ENCODE measurements at places on chromosomes 4 and X.

GRCh38 chr4:168551945-168552695, 55.3 kb downstream of the PALLD start:
- DNase-seq = no peak

- DNase-seq = no peak
Measured at GRCh38 chr4:88964450-88964849, 92.5 kb downstream of the FAM13A start.

DNA sequence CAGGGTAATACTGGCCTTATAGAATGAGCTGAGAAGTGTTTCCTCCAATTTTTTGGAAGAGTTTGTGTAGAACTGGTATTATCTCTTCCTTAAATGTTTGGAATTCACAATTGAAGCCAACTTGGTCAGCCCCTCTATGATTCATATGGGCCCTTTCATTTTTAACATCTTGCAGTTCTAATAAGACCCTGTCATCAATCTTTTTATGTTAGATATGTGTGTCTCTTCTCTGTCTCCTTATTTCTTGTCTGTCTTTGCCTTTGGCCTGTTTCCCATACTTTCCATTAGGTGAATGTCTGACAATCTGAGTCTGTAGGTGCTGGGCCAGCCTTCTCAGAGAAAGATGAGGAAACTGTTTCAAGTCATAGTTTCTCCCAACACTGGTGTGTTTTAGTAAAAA, 88.7 kb downstream of the SLC16A2 start:
- no peak for DNase-seq

DNA sequence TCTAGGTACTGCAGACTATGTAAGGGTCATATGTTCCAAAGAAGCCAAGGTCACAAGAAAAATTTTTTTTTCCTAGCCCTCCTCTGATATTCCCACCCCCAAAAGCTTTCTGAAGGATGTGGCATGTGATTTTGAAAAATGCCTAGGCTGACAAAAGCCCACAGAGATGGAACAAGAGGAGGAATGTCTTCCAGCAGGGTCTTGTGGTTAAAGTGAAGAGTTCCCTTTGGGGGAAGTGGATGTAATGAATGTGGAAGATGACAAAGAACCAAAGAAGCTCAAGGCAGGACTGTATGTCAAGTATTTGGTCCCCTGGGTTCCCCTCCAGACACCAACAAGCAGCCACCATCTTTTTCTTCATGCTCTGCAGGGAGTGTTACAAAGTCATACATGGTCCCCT, 268.8 kb downstream of the BCOR start:
- DNase-seq = no peak

DNA sequence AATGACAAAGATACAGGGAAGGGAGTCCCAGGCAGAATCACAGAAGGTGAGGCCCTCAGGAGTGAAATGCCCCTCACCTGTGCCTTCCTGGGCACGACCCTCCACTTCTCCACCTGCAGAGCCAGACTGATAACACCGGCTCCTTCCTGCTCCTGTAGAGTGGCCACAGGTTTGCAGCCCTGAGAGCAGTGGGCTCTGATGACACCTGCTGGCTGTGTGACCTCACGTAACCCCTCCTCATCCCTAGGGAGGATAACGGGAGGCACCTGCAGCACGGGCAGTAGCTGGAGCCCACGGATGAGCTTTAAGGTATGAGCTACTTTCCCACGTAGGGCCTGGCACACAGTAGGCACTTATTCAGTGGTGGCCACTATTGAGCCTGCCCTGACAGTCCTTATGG, 25.5 kb upstream of the MAN2B2 start:
- DNase-seq = no peak

DNA sequence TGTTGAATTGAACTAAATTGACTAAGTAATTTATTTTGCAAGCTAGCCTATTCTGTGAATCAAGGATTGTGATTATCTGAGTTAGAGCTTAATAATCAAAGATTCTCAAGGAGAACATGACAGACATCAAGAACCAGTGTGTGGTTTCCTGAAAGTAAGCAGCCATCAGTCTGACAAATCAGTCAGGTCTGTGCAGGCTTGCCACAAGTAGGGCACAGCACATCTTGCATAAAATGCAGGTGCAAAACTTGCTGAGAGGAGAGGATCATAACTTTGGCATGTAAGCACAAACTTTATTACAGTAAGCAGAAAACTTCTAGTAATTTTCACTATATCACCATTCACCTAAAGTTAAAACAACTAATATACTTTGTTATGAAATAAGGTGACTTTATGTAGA, 22.5 kb downstream of the FAM241A start:
- DNase-seq = no peak

- no peak for DNase-seq
Measured at GRCh38 chrX:3345281-3346191, 916 bp downstream of the MXRA5 start.

DNA sequence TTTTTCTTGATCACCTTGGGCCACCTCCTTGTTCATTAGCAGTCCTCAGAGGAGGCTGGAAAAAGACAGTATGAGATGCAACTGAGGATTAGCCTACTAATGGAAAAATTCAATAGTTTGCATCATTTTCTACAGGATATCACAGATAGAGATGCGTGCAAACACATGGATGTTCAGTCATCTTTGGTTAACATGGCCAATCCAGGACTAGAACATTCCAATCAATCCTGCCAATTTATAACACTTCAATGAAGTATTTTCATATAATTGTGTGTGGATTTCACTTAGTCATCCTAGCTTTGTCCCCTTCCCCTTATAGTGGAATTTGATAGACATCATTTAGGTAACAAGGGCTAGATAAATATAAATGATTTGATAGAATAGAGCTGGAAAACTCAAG, 42.7 kb downstream of the MAML3 start:
- no peak for DNase-seq

- no peak for DNase-seq
Measured at GRCh38 chrX:17414027-17414658, 39.1 kb downstream of the NHS start.

DNA sequence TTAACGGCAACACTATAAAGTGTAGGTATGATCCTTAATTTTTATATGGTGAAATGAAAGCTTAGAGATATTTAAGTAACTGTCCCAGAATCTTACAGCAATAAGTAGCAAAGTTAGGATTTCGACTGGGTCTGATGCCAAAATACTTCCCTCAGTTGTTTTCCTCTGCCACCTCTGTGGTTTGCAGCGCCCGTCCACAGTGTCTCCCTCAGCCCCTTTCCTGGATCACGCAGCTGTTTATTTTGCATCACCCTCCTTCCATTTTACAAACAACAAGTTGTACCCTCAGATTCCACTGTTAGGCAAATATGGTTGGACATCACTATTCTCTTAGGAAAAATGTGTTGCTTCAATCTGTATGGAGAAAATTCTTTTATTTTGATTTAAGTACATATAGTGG, 56.1 kb downstream of the RAPGEF2 start:
- DNase-seq = no peak

DNA sequence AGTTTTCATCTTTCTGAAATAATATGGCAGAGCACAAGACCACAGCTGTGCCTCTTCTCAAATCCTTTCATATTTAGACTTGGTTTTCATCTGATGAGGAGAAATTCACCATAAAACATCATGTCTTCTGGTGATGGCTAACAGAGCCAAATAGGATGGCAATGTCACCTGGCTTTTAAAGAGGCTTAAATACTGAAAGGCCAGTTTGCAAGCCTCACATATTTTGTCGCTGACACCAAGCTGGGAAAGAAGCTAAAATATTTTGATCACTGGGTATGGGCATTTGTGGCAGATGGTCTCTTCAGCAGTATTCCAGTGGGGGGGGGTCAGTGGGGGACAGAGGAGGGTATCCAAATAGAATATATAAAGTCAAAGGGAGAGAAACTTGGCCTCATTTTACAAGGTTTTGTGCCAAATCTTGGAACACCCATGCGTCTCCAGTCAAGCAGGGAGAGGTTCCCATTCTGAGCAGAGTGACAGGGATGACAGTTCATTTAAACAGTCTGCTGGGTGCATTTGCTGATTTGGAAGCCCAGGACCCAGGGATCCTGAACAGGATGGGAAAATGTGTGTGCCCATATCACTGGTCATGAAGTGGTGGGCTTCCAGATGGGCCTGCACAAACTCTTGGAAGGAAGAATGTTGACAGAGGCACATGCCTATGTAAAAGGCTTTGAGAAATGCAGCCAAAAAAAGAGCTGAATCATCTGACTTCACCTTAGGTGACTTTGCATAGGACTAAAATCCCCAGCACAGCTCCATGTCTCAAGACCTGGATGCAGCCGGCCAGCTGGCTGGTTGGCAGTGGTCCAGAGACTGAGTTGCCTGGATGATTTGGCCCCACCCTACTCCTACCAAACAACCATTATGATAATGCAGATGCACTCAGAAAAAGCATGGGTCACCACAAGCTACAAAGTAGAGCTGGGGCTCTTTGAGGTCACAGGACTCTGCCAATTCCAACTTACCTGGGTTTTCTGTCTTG, 484.4 kb upstream of the NR3C2 start:
- DNase-seq = no peak

GRCh38 chr4:62560858-62561257, 1360.7 kb downstream of the ADGRL3 start:
- DNase-seq = no peak

DNA sequence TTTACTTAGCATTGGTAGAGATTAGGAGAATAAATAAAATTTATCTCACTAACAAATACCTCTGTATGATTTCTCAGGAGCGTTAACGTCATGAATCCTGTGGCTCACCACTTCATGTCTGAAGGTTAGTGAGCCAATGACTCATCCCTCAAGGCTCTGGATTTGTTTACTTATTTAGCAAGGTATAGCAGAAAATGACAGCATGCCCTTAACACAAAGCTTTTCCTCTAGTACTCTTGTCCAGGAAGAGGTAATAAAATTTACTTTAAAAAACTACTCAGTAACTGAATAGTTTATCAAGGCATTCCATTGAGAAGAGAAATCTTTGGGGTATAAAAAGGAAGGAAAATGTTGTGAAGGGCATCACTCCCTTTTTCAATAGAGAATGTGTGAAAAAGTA, 823.8 kb downstream of the CCSER1 start:
- no peak for DNase-seq

DNA sequence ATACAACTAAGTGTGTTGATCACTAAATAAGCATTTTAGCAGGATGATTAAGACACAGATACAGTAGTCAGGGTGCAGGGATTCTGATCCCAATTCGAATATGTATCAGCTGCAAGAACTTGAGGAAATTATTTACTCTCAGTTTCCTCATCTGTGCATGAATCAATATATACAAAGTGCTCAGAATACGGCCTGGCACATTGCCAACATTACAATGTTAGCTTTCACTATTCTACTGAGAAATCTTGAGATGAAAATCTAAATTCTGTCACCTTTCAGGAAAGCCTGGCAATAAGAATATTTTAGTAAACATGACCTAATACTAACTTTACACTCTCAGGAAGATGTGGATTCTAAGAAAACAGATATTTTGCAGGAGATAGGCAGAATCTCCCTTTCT, 1001.6 kb upstream of the IGFBP7 start:
- DNase-seq = no peak

DNA sequence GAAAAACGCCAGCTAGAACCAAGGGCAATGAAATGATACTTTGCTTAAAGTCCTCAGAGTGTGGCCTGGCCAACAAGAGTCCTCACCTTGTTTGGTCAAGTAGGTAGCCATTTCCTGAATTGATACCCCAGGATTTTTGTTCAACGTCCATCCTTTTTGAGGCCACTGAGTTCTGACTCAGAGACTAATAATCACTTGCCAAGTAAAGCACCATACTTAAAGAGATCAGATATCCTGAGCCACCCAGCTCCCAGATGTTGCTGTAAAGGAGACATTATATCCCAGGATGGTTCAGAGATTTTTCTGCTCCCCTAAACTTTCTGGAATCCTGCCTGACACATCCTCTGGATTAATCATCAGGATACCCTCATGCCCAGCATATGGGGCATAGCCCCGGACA, 190.9 kb downstream of the RAP1GDS1 start:
- DNase-seq = no peak

DNA sequence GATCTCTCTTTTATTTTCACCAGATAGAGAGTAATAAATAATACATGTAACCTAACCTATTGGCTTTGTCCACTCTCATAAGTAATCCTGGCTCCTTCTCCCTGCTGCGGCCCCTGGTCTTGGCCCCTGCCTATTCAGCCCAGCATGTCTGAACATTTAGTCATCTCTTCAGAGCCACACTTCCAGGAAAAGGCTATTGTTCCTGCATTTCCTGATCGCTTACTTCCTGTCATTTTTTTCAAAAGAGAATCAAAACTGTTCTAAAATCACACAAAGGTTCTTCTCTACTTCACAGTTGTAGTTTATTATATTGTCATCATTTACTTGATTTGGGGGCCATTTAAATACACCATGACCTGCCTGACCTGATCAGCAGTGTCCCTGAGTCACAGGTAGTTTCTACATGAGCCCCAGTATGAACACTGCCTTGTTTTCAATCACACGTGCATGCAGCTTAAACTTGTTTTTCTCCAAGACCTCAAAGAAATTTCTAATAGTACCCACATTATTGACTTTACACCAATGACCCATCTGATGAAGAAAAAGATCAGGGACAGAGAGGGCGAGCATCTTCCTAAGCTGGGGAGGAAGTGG, 47.4 kb upstream of the KDR start:
- DNase-seq = no peak

DNA sequence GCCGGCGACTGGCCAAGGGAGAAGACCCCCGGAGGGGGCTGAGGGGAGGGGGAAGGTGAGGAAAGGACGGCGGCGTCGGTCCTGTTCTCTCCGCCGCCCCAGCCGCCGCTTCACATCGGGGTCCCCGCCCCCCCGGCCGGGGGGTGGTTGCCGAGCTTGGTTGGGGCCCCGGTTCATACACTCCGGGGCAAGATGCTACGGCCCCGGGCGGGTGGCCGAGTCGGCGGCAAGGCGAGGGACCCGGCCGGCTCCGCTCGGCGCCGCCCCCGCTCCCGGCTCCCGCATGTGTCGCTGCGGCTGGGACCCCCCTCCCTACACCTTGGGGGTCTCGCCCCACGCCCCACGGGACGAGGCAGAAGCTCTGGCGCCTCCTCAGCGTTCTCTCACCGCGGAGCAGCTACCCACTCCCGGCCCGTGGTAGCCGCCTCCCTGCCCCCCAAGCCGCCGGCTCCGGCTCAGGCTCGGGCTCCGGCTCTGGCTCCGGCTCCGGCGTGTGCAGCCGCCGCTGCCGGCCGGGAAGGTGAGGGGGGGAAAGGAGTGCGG, 461 bp downstream of the FBXW7 start:
- DNase-seq = no peak

DNA sequence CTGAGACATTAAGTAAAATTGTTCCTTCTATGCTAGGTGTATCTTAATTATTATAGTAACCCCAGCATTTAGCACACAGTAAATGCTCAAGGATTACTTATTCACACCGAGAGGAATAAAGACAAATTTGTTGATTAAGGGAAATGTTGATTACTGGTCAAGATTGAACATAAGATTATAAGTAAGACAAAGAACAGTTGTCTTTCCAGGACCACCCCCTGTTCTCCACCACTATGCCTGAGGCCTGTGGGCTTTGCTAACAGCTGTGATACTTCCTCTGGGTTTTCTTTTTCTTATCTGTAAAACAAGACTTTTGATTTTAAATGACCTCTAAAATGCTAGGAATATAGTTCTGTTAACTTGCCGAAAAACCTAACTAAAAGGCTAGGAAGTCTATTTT, 128.0 kb downstream of the DCLK2 start:
- DNase-seq = no peak

GRCh38 chr4:47669946-47670345, 167.9 kb downstream of the CORIN start:
- DNase-seq = no peak

- DNase-seq = no peak
Measured at GRCh38 chr4:139484783-139485311, 30.9 kb downstream of the RAB33B start.

GRCh38 chr4:72076562-72076961, 44.8 kb downstream of the NPFFR2 start:
- no peak for DNase-seq

- no peak for DNase-seq
Measured at GRCh38 chr4:168715896-168716295, 219.0 kb downstream of the PALLD start.

GRCh38 chr4:38752941-38753806, 29.6 kb downstream of the TLR10 start:
- no peak for DNase-seq
